ENCODE measurements at places on chromosomes 3 and 15. TPM values are rescaled to one million over a fixed set of nuclear protein-coding genes. Genes with fewer than 3 reads are reported as not detected.

The SEMA7A gene
- total RNA-seq = 15.8 TPM

The GPR149 gene
- not detected for total RNA-seq

The EHHADH gene
- 59.1 TPM for total RNA-seq

The EFCAB12 gene
- total RNA-seq = 0.11 TPM

The CPN2 gene
- total RNA-seq = 27.7 TPM

The C3orf33 gene
- 12.6 TPM for total RNA-seq

The TNNC1 gene
- total RNA-seq = 18.7 TPM

The ACKR2 gene
- 1.1 TPM for total RNA-seq

The SHF gene
- 16.8 TPM for total RNA-seq

The SNTN gene
- total RNA-seq = not detected

The ROBO2 gene
- not detected for total RNA-seq

The CLDN16 gene
- total RNA-seq = 0.24 TPM

The GABRG3 gene
- total RNA-seq = not detected

The BFSP2 gene
- total RNA-seq = not detected

The RGMA gene
- total RNA-seq = not detected

The KCNH8 gene
- not detected for total RNA-seq

The NUP210 gene
- 35.2 TPM for total RNA-seq

The SEC62 gene
- 53.5 TPM for total RNA-seq

The ITIH4 gene
- total RNA-seq = 5.3 TPM

The GLT8D1 gene
- 65.1 TPM for total RNA-seq

The ECE2 gene
- not detected for total RNA-seq

The RLBP1 gene
- total RNA-seq = not detected

The RETNLB gene
- total RNA-seq = not detected

The ANKRD34C gene
- not detected for total RNA-seq

The TRIM42 gene
- total RNA-seq = not detected

The PSTPIP1 gene
- total RNA-seq = 9.2 TPM

The ULK3 gene
- total RNA-seq = 15.2 TPM

The SENP8 gene
- 4.2 TPM for total RNA-seq

The ACTC1 gene
- total RNA-seq = not detected

The CHRNA5 gene
- 10.5 TPM for total RNA-seq

The SI gene
- not detected for total RNA-seq

The GABRR3 gene
- 0.31 TPM for total RNA-seq

The SUSD5 gene
- not detected for total RNA-seq

The DGKG gene
- 10.2 TPM for total RNA-seq

The OIP5 gene
- 39.1 TPM for total RNA-seq

The PLA2G4B gene
- 5.1 TPM for total RNA-seq

The RTP1 gene
- not detected for total RNA-seq

The CCR1 gene
- not detected for total RNA-seq

The CD96 gene
- not detected for total RNA-seq

The GALNT15 gene
- total RNA-seq = not detected

The TMPRSS7 gene
- not detected for total RNA-seq

The VGLL3 gene
- 0.01 TPM for total RNA-seq

The CSPG5 gene
- not detected for total RNA-seq

The GATM gene
- 1.5 TPM for total RNA-seq

The MAGI1 gene
- 25.3 TPM for total RNA-seq

The FAM227B gene
- total RNA-seq = 2.6 TPM

The STRIT1 gene
- total RNA-seq = not detected

The GCNT3 gene
- 7.7 TPM for total RNA-seq
